ENCODE measurements at places on chromosomes 5 and 9.

DNA sequence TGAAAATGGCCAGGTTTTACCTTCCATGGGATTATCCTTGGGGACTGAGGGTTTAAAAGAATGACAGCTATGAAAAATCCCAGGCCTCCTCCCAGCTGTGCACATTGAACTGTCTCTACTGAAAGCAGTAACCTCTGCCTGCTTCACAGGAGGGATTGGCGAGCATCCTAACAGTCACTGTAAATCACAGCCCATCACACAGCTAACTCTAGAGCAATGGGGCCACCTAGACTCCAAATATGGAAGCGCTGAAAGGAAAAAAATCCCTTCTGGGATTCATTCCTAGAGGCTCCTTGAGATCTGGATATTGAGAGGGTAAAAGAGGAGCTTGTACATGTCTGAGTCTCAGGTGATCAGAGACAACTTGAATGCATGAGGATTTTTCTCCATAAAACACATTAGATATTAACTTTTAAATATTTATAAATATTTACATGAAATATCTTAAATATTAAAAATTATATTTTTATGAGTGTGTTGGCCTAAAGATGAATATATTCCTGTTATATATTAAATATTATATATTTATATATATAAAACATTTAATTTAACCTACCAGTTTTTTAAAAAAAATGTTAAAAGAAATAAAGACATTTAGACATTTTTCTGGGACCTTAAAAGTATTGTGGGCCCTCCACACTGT lies 133.8 kb upstream of the SLC24A2 start:
- DNase-seq, result no peak

DNA sequence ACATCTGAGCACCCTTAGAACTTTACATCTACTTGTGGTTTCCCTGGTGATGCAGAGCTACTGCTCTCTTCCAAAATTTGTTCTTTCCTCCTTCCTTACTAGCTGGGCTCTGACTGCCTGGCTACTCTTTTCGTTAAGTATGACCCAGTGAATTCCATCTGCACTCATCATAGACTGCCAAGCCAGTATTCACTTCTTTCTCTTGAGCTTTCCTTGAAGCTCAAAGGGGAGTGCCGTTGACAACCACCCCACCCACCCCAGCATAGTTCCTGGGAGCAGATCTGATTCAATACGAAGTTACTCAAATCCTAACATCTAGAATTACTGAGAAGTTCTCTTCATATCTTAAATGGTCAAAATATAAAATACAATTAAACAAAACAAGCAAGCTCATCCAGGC lies 190.5 kb downstream of the ADAMTS12 start:
- no peak for DNase-seq

GRCh38 chr5:159916841-159917761 lies 819 bp downstream of the ADRA1B start:
- DNase-seq, result no peak

DNA sequence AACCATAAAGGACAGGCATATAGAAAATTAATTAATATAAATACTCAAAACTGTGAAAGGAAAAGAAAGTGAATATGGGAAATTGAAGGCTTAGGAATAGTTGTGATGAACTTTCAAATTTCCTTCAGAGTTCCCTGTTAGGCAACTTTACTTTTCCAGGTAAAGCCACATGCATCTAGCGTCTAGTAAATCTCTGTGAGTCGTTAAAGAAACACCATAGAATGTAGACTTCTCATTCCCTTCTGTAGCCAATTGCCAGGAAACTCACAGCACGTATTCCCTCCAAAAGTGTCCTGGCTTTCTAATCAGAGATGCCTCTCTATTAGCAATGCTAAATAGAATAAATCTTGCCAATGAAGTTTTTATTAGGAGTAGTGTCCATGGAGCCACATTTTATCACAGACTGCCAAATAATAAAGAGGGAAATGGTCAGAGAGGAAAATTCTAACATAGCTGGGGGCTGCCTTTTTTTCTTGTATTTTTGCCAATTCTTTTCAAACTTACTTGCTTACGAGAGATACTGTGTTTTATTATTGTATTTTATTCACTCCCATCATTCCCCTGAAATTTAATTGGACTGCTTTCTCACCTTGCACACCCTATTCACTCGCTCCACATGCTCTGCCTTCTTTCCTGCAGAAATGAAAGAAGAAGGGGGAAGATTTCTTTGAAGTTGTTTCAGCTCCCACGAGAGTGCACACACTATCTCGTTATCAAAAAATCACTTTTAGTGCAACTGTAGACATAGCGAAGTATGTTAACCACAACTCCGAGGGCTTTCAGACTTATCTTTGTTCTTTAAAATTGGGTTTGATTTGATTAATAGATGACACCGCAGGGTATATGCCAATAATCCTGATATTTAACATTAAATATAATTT lies 439.0 kb downstream of the CSNK1G3 start:
- DNase-seq, result no peak

DNA sequence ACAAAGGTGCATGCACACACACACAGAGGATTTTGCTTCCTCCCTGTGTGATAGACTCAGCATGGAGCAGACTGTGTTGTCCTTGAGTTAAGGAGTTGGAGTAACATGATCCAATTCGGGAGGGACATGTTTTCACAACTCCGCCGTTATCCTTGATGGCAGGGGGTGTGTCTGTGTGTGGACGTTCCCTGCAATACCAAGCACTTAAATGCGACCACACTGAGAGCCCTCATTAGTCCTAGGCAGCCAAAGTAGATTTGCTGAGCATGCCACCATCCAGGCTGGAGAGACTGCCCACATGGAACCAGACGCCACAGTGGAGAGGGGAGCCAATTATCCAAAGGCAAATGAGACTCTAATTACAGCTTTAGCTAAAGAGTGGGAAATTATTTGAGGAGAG lies 140.1 kb downstream of the DOCK2 start:
- no peak for DNase-seq

- no peak for DNase-seq
Observed at GRCh38 chr5:156170351-156170961, 156.5 kb upstream of the SGCD start.

- no peak for DNase-seq
Observed at GRCh38 chr9:135561391-135562234, at the start of gene PAEP. Gene PAEP, plus strand, starts transcription at chr9:135561756.

- no peak for DNase-seq
Observed at GRCh38 chr9:70177121-70177520, 81.7 kb upstream of the SMC5 start.

GRCh38 chr5:173051746-173052145 lies 4.4 kb upstream of the CREBRF start:
- DNase-seq, result no peak

- no peak for DNase-seq
Observed at GRCh38 chr9:125538092-125538473, 168.9 kb downstream of the MAPKAP1 start.

GRCh38 chr9:94586814-94587213 lies 6.8 kb downstream of the FBP2 start:
- DNase-seq, result no peak

DNA sequence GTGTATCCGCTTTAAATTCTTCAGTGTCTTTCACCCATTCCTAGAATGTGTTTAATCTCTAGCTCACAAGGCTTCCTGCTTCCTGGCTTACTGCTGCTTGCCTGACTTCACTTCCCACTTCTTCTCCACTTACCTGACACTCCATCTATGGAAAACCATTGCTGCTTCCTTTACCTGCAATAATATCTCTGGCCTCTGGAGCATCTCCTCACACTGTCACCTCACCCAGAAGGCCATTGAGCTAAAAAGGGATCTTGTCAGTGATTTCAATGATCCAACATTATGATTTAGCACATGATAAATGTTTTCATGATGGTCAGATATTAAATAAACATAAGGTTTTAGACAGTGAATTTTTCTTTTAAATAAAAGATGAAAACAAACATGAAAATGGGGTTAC lies 281.1 kb downstream of the MRPS30 start:
- DNase-seq, result no peak

DNA sequence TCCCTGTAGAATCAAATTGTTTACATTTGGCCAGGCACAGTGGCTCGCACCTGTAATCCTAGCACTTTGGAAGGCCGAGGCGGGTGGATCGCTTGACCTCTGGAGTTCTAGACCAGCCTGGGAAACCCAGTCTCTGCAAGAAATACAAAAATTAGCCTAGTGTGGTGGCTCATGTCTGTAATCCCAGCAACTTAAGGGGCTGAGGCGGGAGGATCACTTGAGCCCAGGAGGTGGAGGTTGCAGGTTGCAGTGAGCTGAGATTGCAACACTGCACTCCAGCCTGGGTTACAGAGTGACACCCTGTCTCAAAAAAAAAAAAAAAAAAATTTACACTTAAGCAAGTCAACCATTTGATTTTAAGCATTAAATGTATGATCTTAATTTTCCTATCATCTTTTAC lies 17.5 kb upstream of the IQGAP2 start:
- DNase-seq, result no peak

GRCh38 chr9:136324501-136325300 lies 2.6 kb upstream of the GPSM1 start:
- no peak for DNase-seq

DNA sequence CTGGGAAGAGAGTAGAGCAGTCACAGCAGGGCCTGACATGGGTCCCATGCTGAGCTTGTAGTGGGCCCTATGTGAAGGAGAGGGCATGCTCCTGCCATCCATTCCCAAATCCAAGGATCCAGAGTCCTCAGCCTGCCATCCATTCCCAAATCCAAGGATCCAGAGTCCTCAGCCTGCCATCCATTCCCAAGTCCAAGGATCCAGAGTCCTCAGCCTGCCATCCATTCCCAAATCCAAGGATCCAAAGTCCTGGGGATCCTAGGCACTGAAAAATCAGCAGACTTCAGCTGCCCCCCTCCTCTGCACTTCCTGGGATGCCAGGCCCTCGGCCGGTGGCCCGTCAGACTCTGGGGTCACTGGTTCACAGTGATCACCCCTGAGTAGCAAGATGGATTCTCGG lies 33.6 kb downstream of the THBS4 start:
- DNase-seq, result no peak

GRCh38 chr9:70352802-70353201 lies 61.7 kb downstream of the KLF9 start:
- no peak for DNase-seq

GRCh38 chr5:143992496-143992895 lies 178.0 kb downstream of the YIPF5 start:
- DNase-seq, result no peak

DNA sequence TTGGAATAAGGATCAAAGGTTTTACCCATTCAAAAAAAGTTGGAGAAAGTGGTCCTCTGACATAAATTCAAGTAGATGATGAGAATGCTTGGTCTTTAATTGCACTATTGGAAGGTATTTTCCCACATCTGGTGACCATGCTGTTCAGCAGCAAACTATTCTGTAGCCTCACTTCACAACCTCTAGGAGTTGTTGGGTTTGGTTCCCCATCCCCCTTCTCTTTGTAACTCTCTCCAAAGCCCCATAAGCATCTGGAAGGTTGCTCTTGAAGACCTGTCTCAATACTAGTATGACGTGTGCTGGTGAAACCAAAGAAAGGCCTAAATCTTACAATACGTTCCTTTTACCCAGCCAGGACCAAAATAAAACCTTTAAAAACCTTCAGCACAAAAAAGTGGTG lies 8.5 kb downstream of the RGMB start:
- DNase-seq, result no peak

- DNase-seq, result no peak
Observed at GRCh38 chr5:135219868-135220267, 179.2 kb downstream of the MACROH2A1 start.

Measured in stimulated activated CD8-positive, alpha-beta memory T cell treated with anti-CD3 and anti-CD28 coated beads, Interleukin-7, amount 100 ng/mL, for 24 hours (primary cell).